Stimulated activated CD8-positive, alpha-beta memory T cell treated with anti-CD3 and anti-CD28 coated beads, Interleukin-12 subunit alpha, Interleukin-12 subunit beta, amount 100 ng/mL, for 4 hours (primary cell): ENCODE measurements at places on chromosomes 2 and 18.

DNA sequence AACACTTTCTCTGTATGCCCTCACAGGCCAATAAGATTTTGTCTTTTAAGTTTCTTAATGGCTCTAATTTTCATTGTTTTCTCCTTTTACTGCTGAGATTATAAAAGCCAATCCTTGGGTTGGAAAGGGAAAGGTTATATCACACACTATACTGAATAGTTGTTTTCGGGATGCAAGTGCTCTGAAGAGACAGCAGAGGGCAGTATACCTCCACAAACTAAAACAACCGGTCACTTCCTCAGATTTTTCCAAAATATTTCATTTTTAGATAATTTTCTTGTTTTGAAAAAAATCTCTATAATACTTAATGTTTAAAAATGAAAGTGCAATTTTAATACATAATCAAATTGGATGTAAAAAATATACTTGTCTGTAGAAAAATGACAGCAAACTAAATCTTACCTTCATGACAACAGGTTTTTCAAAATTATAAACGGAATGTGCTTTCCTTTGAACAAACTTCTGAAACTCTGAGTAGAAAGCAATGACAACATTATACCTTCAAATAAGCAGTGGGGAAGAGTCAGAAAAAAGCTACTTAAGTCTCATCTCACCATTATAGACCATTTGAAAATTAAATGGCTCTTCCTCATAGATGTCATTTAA lies 82.7 kb downstream of the ORC4 start:
- DNase-seq = no peak

GRCh38 chr2:64646007-64646880 lies 7.5 kb downstream of the SERTAD2 start:
- peak; percentile 69 for DNase-seq

DNA sequence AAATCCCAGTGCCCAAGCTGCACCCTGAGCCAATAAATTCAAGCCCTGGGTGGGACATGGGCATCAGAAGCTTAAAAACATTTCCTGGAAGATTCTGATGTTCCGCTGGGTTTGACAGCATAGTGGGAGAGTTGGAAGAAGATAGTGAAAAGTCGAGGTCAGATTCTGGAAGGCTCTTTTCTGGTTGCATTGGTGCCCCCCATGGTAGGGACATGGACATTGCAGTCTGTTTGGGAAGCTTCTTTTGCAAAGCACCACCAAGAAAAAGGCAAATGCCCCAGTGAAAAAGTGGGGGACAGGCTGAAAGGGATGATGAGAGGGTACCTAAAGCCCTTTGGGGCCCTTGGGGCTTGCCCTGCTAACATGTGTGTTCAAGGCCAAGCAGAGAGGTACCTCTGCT lies 21.0 kb downstream of the MERTK start:
- no peak for DNase-seq

DNA sequence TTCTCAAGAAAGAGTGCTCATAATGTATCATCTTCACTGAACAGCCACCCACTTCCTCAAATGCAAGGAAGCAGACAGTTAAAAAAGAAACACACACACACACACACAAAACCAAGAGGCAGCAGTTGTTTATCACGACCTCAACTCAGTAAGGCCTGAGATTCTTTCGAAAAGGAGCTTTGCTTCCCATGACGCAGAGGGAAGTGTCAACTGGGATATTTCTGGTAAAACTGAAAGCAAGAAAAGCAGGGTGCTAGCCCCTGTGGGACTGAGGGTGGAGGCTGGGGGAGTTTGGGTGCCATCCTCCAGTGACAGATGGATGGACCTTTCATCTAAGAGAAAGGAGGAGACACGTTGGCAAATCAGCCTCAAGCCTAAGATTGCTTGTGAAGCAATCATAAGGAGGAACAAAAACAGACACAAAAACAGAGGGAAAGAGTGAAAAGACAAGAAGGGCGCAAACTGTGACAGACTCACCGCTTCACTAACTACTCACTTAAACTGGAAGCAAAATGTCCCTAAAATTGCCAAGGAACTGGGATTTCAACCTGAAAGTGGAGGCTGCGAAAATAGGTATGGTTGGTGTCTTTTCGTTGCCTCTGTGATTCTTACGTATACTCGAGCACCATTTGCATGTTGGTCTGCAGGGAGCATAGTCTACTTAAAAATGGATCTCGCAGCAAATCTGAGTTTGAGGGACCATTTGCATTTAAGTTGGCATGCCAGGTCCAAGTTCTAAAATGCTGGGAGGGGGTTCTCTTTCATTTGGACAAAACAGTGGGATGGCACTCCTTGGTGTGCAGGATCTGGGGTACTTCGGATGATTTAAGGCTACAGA lies at the start of gene ARHGAP25:
Gene ARHGAP25, plus strand, starts transcription at position 124 of the 838 bp plus-strand sequence. Its CDS starts 389 bp downstream, at position 513.
- DNase-seq = no peak

GRCh38 chr2:134074619-134075018 lies 179.3 kb upstream of the MGAT5 start:
- DNase-seq = no peak

- DNase-seq = no peak
Measured at GRCh38 chr2:10216677-10217488, 85.8 kb upstream of the HPCAL1 start.

GRCh38 chr2:220396287-220396686 lies 768.9 kb downstream of the SLC4A3 start:
- DNase-seq = no peak

DNA sequence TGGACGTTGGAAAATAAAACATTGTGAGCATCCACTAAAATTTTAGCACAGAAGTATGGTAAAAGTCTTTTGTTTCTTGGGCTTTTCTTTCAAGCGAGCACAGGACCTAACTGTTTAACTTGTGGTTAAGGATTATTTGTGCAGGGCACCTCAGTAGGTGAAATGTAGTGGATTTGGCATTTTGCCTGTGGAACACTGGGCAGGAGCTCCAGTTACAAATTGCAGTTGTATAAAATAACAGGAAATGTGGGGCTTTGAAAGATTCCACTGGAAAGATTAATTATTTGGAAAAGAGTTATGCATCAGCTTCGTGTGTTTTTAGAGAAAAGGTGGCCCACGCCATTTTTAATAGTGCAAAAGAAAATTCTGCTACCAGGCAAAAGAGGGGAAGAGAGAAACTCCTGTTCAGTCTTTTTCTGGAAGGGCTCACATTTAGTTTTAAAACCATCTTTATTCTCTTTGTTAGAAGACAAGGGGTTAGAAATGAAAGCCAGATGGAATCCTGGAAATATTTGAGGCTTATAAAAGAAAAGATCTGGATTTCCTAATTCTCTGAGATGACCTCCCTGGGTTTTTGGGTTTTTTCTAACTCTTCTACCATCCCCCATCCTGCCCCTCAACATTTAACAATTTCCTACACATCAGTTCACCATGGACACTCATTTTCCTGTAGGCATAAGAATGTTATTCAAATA lies 144.3 kb upstream of the SERTAD2 start:
- DNase-seq = no peak

GRCh38 chr18:54205959-54206358 lies 18.5 kb downstream of the MBD2 start:
- DNase-seq = no peak

GRCh38 chr2:213065583-213066442 lies 85.6 kb downstream of the IKZF2 start:
- DNase-seq = no peak

- DNase-seq = peak; percentile 52
Measured at GRCh38 chr2:25982273-25982967, at the start of gene KIF3C. Gene KIF3C, minus strand, starts transcription at chr2:25982497. Its CDS starts 580 bp downstream, at chr2:25981917.

GRCh38 chr18:27996801-27997272 lies 180.1 kb downstream of the CDH2 start:
- no peak for DNase-seq

DNA sequence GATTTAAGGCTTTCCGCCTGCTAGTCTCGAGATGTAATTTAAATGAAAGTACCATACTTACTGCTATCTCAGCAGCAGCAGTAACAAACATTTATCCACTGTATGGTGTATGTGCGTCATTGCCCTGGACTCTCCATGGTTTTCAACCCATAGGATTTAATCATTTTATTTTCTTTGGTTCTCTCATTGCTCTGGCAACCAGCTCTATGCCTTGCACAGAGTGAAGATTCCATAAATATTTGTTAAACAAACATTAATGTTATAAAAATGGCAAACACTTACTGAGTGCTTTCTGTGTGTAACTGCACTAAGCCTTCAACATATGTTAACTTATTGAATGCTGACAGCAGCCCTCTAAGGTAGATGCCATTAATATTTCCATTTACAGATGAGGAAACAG lies 1.3 kb upstream of the LMAN1 start:
- no peak for DNase-seq

DNA sequence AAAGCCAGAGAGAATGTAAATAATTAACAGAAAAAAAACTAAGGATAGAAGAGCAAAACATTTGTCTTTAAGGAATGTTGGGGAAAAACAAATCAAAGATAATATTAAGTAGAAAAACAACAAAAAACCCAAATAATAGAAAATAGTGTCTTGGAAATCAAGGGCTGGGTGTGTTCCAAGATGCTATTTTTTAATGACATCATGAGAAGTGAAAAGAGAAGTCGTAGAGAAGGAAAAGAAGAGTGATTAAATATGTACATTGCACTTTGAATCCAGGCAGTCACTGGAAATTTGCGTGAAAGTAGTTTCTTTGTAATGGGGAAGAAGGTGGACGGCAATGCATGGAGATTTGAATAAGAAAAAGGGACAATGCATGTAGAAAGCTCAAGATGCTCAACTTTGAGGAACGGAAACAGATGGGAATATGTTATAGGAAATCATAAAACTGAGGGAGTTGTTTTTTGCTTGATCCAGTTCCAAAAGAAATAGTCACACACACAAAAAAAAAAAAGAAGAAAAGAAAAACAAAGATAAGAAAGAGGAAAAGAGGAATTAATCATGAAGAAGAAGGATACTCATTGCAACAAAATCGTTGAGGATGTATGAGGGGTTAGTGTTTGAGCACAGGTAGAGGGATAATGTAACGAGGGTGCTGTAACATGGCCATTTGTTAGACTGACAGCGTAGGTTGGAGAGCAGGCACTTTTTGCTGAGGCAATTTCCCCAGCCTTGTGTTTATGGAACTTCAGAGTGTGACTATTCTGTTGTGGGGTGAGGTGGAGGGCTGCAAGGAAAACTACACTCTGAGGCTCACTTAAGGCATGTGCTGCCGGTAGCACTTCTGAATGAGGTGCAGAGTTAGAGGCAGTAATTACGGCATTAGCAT lies 184.1 kb downstream of the CALCRL start:
- DNase-seq = no peak

- no peak for DNase-seq
Measured at GRCh38 chr2:177531706-177532105, 139.1 kb downstream of the AGPS start.

DNA sequence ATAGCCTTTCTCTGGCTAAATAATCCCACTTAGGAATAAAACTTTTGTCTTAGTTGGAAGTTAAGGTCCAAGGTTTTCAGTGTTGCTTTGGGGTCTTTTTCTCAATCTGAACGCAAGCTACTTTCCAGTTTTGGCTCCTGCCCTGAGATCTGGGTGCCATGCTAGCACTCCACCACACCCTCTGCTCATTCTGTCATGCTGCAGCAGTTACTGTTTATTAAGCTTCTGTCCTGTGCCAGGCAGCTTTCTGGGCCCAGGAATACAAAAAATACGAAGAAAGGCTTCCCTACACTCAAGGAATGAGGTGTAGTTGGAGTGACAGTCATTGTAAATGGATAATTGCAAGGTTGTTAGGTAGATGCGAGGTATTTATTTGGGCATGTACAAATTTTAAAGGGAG lies 46.3 kb upstream of the RTN4 start:
- no peak for DNase-seq
